Jurkat, Clone E6-1 (cell line): ENCODE measurements at places on chromosomes 12 and 14.

DNA sequence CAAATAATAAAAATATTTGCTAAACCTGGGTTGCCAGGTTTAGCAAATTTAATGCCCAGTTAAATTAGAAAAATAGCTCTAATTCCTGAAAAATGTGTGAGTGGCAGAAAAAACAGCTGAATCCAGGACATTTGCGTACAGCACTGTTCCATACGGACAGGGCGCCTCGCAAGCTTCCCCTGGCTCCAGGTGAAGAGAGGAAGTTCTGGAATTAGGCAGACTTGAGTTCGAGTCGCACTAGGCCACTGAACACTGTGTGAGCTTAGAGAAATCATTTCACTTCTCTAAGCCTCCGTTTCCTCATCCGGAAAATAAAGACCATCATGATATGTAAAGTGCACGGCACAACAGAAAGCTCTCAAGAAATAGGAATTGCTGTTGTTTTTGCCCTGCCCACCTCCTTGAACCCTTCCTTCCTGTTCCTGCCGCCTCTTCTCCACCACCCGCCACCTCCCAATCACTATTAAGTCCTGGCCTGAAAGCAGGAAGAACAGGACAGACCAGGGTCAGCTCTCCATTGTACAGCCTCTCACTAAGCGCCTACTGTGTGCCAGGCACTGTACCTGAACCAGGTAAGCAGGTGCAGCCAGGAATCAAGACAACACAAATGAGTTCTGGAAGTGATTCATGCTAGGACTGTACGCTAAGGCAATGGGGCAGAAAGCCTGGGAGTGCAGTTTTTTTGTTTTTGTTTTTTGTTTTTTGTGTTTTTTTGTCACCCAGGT lies 763 bp upstream of the PHETA1 start:
- DNase-seq: no peak

- no peak for DNase-seq
These were observed 22.2 kb upstream of the ARID2 start for GRCh38 chr12:45707241-45707857.

- no peak for DNase-seq
These were observed 68.6 kb upstream of the DIO3 start for GRCh38 chr14:101492716-101493115.

DNA sequence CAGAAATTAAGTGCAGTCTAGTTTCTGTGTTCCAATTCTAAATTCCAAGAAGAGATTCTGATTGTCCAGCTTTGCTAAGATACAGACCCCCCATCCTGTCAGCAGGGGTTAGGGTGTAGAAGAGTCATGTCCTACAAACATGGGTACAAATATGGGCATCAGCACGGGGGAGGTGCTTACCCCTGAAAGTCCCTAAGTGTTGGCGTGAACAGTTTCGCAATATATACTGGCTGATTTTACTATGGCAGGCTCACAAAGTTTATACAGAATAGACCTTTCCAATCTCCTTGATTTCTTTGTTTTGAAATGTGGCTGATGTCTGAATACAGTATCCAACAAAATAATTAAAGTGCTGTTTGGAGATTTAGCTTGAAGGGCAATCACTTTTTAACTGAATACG lies 71.6 kb upstream of the PPM1H start:
- DNase-seq: no peak
